Kidney (tissue), 22 donors: ENCODE measurements at places on chromosomes 12 and 14.
A peak's percentile ranks its signal among the peaks of the same experiment; 100 is the strongest.

GRCh38 chr12:132105467-132105866 is 38.7 kb downstream of the DDX51 start:
- H3K27me3 ChIP-seq = no peaks in the 10 kb centered on the region
- peaks cover 10% of the 10 kb centered on the region for H3K36me3 ChIP-seq
- no peak for DNase-seq
- no peaks in the 10 kb centered on the region for H3K4me1 ChIP-seq

DNA sequence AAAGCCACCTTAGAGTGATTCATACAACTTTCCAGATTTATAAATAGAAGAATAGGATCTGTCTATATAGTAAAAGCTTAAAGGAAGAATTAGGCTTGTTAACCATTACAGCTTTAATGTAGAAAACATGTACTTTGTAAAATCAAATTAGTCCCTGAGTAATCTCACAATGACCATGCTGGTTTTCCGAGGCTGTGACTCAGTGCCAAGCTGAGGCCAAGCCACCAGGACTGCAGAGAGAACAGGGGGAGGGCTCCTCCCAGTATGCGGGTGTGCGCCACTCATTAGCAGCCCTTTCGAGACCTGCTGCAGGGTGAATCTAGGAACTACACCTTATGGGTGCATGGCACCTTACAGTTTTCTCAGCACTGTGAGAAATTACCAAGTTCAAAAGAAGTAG is 167.0 kb downstream of the EFCAB11 start:
- no peak overlapping the region for H3K4me3 ChIP-seq
- no peaks in the 10 kb centered on the region for H3K4me1 ChIP-seq
- no peaks in the 10 kb centered on the region for H3K27me3 ChIP-seq

DNA sequence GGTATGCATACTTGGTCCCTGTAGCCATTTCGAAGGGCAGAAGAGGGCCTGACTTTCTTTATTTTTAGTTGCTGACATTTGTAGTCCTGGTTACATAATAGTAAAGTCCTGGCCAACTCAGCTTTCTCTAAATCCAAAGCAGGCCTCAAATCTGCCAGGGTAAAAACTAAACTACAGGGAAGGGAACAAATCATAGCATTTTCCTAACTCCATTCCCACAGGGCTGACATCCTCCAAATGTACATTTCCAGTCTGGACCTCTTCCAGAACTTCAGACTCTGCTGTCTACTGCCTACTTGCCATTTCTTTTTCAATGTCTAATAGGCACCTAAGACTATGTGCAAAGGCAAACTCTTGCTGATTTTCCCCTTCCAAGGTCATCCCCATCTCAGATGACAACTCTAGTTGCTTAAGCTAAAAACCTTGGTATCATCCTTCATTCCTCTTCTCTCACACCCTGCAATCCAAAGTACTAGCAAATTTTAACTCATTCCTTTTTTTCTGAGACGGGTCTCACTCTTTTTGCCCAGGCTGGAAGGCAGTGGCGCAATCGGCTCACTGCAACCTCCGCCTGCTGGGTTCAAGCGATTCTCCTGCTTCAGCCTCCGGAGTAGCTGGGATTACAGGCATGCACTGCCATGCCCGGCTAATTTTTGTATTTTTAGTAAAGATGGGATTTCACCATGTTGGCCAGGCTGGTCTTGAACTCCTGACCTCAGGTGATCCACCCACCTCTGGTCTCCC is 2.0 kb downstream of the DDIT3 start:
- H3K36me3 ChIP-seq = peaks cover 32% of the 10 kb centered on the region
- H3K27ac ChIP-seq = peak overlapping the region; percentile 98
- H3K4me1 ChIP-seq = peaks cover 24% of the 10 kb centered on the region
- H3K27me3 ChIP-seq = no peaks in the 10 kb centered on the region
- peak overlapping the region; percentile 99 for H3K4me3 ChIP-seq

GRCh38 chr12:49967777-49968250 is 4.9 kb upstream of the AQP6 start:
- H3K4me1 ChIP-seq = peaks cover 12% of the 10 kb centered on the region
- no peaks in the 10 kb centered on the region for H3K36me3 ChIP-seq
- no peaks in the 10 kb centered on the region for H3K27me3 ChIP-seq
- no peak overlapping the region for H3K4me3 ChIP-seq
- H3K27ac ChIP-seq = no peak overlapping the region

GRCh38 chr14:76394569-76394968 is 18.6 kb downstream of the ESRRB start:
- no peaks in the 10 kb centered on the region for H3K36me3 ChIP-seq
- no peaks in the 10 kb centered on the region for H3K4me1 ChIP-seq
- no peak for DNase-seq
- H3K4me3 ChIP-seq = no peak overlapping the region

DNA sequence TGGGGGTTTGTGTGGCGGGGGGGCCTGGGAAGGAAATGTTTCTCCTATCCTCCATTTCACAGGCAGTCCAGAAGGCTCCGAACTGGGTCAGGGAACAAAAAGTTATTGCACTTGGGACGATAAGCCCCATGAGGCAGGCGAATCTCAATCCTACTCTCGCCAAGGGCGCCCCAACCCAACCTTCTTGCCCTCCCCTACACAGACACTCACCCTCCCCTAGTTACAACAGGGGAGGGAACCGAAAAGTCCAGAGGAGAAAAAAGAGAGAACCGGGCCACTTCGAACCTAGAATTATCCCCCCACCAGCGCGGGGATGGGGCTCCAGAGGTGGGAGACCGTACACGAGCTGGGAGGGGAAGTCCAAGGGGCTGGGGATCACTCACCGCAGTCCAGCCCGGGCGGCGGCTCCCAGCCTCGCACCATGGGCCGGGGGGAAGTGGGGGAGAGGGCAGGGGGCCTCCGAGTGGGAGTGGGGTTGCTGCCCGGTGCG is 357 bp downstream of the HOMEZ start:
- peak overlapping the region; percentile 97 for H3K27ac ChIP-seq
- no peaks in the 10 kb centered on the region for H3K27me3 ChIP-seq
- DNase-seq = no peak
- H3K36me3 ChIP-seq = peaks cover 2% of the 10 kb centered on the region
- peaks cover 16% of the 10 kb centered on the region for H3K4me1 ChIP-seq
